ENCODE measurements at places on chromosomes 11 and 22.

DNA sequence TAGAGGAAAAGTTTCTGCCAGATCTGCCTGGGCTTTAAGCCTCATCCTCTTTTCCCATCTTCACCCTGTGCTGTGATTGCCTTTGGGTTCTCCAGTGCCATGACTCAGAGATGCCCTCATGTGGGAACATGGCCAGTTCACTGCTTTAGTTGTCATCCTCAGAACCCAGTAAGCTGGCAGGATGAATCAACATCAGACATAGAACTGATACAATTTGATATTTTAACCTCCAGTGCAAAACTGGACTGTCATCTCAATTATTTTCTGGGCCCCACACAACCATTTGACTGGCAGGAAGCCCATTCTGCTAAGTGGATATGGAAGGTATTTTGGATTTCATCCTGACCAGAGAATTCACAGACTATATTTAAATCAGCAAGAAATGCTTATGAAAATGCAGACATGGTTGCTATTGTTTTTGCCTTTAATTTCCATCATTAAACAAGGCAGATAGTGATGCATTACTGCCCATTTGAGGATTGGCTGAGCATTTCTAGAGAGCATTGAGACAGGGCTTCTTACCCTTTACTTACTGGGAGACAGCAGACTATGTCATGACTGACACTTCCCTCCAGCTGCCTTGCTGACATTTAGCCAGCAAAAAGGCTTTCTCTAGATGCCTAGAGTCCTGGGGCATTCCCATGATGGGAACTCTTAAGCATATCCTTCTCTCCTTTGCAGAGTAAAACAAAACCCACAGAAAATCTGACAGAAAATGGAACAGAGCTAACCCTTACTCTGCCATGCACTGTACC, 327.1 kb upstream of the MTNR1B start:
- no peak for DNase-seq

DNA sequence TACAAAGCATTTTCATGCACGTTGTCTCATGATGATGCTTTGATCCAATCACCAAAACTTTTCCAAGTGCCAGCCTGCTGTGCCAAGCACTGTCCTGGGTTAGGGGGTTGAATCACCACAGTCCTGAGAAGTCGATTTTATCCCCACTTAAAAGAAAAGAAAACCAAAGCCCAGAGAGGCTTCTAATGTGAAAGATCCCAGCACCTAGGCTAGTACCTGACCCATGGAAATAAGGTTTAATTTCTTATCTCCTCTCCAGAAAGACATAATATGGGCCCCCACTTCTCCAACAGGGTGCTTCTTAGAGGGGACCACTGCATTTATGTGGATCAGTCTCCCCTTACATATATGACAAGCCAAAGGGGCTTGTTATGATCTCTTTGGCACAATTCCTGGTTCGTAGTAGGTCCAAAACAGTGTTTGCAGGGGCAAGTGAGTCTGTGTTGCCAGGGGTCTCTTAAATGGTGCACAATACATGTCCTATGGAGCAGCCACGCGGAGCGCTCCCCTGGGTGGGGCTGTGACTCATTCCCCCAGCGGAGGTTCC, 1.9 kb upstream of the BCL9L start:
- no peak for DNase-seq

DNA sequence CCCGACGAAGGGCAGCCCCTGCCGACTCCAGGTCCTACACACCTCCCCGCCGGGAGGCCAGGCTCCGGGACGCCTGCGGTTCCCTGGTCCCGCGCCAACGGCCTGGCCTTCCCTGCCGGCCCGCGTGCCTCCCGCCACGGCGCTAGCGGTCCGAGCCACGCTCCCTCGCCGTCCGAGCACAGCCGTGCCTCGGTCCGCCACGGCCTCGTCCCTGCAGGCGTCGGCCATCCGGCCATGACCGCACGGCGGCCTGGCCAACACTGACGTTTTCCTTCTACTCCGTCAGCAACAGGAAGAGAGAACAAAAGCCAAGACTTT, 532 bp downstream of the EIF4G2 start:
- no peak for DNase-seq

- DNase-seq: no peak
Observed at GRCh38 chr11:46673713-46674462, 26.5 kb downstream of the ARHGAP1 start.

DNA sequence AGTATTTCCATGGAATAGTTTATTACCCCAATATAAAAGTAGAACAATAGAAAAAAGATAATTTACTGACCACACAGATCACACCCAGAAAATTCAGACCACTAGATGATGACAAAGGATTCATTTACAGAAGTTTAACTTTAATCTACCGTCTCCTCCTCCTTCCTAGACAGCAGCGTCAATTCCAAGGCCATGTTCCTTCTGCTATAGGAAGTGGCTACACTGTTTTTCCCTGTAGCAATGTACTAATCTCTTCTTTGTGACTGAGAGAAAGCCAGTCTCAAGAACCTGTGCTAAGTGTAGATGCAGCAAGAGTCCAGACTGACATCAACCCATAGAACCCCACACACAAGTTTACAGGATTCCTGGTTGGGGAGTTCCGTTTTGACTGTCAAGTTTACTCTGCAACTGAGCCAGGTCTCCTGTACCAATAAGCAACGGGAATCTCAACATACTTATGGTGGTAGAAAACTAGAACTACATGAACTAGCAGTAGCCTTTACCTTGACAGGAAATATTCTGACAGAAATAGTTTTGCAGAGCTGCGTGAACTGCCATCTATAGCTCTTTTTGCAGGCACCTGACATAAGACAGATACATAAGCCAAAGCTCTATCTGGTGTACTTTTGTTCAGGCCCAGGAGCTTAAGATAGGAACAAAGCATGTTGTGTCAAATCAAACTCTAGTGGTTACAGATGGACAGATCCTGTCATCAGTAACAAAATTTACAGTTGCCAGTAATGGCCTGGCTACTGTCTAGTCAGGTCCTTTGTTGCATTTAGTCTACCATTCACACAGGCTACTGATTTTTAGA, 42.9 kb downstream of the MRTFA start:
- no peak for DNase-seq

DNA sequence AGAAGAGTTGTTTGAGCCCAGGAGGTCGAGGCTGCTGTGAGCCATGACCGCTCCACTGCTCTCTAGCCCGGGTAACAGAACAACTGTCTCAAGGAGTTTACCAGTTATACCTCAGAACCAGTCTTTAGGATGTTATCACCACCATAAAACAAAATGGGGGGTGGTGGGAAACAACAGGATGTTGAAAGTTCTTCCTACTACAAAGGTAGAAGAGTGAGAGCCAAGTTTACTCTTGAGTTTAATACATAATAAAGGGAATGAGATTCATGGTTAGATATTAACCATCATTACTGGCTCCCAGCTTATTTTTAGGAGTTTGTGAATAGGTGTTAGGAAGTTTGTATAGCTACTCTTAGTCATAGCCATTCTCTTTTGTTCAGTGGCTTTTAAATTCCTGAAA, 78.8 kb upstream of the HORMAD2 start:
- no peak for DNase-seq

- no peak for DNase-seq
Observed at GRCh38 chr11:15692739-15693138, 578.0 kb downstream of the INSC start.

- no peak for DNase-seq
Observed at GRCh38 chr11:72446929-72447769, 12.8 kb upstream of the CLPB start.

- DNase-seq: no peak
Observed at GRCh38 chr22:49382451-49382735, 445.3 kb downstream of the BRD1 start.

GRCh38 chr11:72738199-72739141, 13.7 kb downstream of the ARAP1 start:
- no peak for DNase-seq

DNA sequence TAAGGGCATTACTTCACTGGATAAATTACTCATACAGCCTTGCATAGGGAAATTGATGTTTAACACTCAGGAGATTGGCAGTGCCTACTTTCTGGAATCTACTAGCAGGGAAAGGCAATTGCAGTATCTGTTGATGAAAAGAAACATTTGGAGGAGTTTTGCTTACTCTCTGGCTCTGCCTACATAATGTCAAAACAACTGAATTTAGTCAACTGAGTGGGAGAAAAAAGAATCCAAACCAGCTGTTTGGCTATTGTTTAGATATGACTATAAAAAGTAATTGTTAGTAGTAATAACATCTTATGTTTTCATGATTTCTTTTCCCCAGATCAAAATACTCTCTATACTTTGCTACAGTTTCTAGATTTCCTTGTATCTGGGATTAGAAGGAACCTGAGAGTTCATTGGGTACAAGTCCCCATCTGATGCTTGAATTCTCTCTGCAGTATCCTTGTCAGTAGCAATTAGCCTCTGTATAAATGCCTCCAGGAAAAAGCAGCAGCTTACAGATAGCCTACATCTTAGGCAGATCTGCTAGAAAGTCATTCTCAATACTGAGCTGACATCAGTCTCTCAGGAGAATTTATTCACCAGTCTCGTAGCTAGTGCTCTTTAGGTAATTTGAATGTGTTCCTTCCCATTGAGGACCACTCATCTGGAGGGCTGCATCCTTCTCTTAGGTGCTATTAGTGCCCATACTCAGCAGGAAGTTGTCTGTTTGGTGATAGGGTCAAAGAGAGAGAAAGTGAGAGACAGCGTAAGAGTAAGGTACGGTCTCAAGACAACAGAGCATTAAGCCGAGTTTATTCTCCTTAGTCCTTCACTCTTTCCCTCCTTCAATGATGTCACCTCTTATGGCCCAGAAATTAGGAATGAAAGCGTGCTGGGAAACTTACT, 185.9 kb upstream of the CCDC90B start:
- no peak for DNase-seq

DNA sequence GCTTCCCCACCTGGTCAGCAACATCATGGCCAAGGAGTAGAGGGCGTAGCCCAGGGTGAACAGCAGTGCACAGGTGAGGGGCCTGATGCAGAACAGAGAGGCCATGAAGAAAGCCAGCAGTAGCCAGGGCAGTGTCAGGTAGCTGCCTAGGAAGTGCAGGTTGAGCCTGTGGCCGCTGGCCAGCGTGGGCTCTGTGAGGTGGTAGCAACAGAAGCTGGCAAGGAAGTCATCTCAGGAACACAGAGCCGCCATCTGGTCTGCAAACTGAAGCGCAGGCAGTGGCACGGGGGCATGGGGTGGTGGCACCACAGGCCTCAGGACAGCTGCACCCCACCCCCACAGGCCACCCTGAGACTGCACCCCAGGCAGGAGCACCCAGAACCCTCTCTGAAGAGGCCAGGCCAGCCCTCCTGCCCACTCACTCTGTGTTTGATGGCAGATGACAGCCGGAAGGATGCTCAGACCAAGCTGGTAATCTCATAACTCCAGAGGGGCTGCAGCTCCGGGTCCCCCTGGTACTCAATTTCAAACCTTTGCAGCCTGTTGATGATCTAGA, 95.3 kb downstream of the MED15 start:
- no peak for DNase-seq

Measured in femur (tissue), 1 donor.